ENCODE measurements at places on chromosomes 4 and X.

DNA sequence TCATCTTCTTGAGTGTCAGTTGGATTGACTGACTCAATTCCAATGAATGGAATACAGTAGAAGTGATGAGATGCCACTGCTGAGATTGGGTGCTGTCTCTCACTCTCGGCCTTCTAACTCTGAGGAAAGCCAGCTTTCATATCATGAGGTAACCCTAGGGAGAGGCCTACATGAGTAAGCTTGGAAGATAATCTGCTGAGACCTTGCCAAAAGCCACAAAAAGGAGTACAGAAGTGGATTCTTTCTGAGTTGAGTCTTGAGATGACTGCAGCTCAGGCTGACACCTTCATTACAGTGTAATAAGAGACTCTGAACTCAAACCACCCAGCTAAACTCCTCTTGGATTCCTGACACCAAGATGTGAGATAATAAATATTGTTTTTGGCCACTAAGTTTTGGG, 537.4 kb upstream of the MAGEB18 start:
- DNase-seq: no peak

- no peak for DNase-seq
These were observed 114.0 kb downstream of the RAPGEF2 start for GRCh38 chr4:159216834-159217233.

GRCh38 chr4:28973587-28974350, 1746.4 kb upstream of the PCDH7 start:
- DNase-seq: no peak

DNA sequence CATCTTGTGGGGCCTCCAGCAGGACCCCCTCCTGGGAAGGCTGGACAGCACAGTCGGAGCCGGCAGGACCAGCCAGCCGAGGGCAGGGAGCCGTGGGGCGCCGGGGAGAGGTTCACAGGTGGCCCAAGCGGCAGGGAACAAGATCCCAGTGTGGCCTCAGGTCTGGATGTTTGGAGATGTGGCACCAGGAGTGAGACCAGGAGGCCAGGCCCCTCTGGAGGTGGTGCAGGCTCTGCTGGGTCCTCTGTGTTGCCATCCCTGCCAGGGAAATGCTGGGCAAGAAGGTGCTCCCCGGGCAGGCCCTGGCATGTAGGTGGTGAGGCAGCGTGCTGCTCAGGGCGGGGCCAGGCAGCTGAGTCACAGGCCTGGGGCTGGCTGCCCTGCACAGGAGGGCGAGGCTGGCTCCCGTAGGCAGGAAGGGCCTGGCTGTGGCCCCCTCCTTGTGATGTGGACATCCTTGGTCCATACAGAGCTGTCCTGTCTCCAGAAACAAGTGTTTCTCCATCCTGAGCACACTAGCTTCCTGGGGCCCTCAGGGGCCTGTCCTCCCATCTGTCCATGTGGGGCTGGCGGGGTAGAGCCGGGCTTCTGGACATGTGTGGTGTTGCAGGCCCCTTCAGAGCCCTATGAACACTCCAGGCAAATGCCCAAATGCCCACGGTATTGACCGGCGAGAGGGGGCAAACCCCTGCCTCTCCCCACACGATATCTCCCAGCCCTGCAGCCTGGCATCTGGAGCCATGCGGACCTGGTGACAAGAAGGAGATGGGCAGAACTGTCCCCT, 4.8 kb upstream of the HGFAC start:
- DNase-seq: no peak

DNA sequence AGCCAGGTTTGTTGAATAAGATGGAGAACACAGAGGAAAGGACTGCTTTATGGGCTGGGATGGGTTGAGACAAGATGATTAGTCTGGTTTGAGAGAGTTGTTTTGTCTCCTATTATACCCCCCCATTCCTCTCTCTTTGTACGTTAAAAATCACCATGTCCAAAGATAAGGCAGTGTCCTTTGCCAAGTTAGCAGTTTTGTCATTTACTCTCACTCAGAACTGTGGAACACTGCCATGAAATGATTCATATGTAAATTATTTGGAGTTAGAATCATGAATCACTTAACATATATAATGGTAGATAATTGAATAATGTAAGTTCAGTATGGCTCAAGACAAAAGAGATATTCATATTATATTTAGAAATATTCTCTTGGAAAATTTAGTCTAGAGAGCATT, 151.3 kb downstream of the DCLK2 start:
- DNase-seq: no peak

GRCh38 chrX:74520896-74521295, 93.5 kb downstream of the RLIM start:
- DNase-seq: no peak

GRCh38 chrX:2388669-2389068, 112.1 kb downstream of the DHRSX start:
- DNase-seq: no peak

- no peak for DNase-seq
These were observed 126.6 kb upstream of the SLC4A4 start for GRCh38 chr4:71212216-71212615.

- DNase-seq: no peak
These were observed 354.9 kb downstream of the RPA4 start for GRCh38 chrX:97238632-97239031.

GRCh38 chr4:40515398-40516293, 114.0 kb downstream of the RBM47 start:
- peak; percentile 61 for DNase-seq

GRCh38 chrX:2969021-2969420, 37.3 kb upstream of the ARSH start:
- no peak for DNase-seq

DNA sequence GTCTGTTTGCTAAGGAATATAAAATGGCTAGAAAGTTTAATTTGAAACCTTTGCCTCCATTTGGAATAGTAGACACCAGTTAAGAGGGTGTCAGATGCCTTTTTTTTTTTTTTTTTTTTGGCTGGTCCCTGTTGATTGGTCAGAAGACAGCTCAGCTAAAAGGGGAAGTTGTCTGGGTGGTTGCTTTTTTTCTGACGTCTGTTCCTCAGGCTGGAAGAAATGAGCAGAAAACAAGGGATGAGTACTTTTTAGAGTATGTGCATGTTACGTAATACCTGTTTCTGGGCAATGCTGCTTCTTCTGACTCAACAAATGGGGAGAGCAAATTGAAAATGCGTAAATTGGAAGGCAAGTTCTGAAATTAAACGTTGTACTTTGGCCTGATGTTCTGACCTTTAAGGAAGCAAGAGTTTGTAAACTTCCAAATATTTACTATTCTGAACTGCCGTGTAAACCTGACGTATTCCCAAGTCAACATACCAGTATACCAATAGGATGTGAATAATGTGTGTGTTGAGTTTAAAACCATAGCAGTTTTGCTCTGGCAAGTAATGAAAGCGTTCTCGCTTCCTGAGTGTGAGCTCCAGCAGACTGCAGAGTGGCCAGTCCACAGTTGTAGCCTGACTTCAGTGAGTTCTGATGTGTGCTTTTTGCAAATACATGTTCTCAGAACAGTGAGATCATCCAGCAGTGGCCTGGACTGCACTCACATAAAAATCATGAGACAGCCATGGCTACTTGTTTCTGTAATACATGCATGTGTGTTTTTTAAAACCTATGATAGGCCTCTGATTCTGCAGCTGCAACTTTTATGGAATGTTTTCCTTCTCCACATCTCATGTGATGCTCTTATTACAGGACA, 1.7 kb downstream of the SAT1 start:
- no peak for DNase-seq

GRCh38 chrX:94850811-94851210, 1176.8 kb downstream of the FAM133A start:
- no peak for DNase-seq

DNA sequence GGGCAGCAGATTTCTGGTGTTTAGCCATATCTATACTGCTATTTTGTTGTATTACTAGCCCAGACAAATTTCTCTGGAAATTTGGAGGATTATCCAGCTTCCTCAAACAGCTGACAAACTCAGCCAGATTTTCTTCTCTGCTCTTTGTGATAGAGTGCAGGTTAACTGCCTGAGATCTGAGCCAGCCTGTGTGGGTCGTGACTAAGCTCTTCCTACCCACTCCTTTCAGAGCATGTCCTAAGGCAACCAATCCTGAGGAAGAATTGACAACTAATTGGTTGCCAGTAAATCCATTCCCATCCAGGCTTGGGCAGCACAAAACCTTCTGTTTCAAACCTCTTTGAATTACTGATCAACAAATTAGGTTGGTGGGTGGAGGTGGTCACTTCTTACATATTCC, 2.5 kb upstream of the GABRA2 start:
- DNase-seq: no peak

GRCh38 chrX:110159865-110160264, 157.0 kb downstream of the TMEM164 start:
- no peak for DNase-seq

DNA sequence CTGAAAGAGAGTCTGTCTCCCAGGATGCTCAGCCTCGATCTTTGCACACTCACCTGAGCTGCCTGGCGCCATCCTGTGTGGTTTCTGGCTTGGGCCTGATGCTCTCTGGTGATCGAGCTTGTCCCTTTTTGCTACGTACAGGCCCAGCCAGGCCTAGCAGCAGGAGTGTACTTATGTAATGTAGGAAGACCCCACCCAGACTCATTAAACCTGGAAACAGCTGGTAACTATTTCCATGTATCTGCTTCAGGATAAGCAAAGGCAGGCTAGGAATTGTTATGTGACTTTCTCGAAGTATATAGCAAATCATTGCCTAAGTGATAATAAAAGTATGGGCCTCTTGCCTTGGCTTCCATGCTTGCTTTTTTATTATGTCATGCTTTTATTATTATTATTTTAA, 18.6 kb upstream of the ARSJ start:
- DNase-seq: no peak

DNA sequence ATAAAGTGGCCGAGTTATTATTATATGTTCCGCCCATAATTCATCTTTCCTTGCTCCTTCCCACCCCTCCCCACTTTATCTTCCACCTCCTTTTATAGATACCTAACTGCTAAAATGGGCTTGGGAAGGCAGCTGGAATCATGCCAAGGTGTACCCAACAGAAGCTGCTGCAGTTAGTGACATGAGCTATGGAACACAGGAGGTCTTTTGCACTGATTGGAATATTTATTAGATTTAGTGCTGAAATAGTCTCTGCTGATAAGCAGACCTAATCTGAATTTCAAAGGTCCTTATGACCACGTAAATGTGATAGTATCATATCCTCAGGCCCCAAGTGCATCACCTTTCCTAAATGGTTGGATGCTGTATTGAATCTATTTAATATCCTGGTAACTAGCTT, 64.9 kb downstream of the HMGB2 start:
- no peak for DNase-seq

GRCh38 chrX:137428766-137429591, 136.9 kb upstream of the ZIC3 start:
- DNase-seq: peak; percentile 83

GRCh38 chr4:123587983-123588494, 191.4 kb downstream of the SPRY1 start:
- no peak for DNase-seq

- no peak for DNase-seq
These were observed 125.7 kb downstream of the PALLD start for GRCh38 chr4:168622600-168622999.

DNA sequence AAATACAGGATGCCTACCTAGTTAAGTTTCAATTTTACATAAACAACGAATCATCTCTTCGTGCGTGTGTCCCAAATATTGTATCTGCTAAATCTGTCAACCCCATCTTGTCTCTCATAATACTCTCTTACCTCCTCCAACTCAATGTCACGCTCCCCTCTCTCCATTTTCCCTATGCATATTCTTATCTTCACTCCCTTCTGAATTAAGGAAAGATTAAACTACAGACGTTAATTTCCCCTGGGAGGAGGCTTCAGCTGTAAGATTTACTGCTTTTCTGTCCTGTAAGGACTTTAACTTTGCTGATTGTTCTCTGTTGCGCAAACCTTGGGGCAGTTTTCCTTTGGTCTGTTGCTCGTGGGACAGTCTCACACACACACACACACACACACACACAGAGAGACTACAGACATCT, 455 bp upstream of the ABCB7 start:
- DNase-seq: no peak

- DNase-seq: no peak
These were observed 218.5 kb downstream of the COL25A1 start for GRCh38 chr4:109083911-109084310.

DNA sequence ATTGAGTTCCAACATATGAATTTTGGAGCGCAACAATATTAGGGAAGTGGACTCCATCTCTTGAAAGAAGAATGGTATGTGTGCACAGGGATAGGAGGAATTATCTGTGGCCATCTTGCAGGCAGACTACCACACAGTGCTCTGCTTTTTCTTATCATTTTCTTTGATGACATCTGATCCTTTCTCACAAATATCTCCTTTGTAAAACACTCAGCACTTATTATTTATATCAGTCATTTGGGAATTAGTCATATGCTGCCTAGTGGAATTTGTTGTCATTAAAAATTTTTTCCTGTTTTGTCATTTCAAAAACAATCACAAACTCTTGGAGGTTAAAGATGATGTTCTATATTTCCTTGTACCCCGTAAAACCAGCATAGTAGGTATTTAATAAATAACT, 444.3 kb upstream of the ATOH1 start:
- no peak for DNase-seq

GRCh38 chr4:2363056-2363721, 55.3 kb downstream of the ZFYVE28 start:
- DNase-seq: peak; percentile 58

- DNase-seq: peak; percentile 64
These were observed 545.7 kb upstream of the PABPC4L start for GRCh38 chr4:134747108-134747805.

DNA sequence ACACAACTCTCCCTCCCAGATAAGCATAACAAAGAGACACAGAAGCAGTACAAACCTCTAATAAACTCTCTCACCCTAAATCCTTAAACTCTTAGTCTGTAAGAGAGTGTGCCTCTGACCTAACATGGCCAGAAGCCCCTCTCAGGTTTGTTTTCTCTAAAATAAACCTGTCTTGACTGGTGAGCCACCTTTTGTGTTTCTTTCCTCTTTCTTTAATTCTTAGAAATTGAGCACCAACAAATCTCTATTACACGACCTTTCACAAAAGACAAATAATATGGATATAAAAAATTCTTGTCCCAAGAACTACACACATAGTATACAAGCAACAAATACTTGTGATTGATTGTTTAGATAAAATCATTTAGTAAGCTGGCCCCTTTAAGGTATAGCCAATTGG, 573.7 kb downstream of the EPHA5 start:
- no peak for DNase-seq
